ENCODE measurements at places on chromosomes 5 and 9.

DNA sequence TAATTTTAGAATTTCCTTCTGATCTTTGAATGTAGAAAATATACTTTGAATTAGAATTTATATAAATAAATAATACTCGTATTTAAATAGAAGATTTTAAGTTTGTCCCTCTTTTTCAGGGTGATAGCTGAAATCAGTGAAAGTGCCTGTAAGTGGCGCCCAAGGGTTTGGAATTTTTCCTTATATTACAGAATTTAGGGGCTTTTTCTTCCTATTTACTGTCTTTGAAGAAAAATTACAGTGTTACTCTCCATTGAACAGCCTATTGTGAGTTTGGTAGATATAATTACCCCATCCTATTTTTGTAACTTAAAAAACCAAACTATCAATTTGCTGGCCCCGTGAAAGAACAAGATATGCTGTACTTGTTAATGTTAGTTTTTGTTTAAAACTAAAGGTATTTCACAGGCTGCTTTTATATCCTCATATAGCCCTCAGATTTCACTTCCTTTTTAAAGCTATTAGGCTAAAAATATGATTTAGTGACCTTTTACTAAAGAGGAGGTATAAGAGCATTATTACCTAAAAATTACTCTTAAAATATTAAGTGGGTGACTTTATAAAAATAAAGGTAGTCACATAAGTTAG is 3.2 kb downstream of the MAP3K1 start:
- DNase-seq: no peak

DNA sequence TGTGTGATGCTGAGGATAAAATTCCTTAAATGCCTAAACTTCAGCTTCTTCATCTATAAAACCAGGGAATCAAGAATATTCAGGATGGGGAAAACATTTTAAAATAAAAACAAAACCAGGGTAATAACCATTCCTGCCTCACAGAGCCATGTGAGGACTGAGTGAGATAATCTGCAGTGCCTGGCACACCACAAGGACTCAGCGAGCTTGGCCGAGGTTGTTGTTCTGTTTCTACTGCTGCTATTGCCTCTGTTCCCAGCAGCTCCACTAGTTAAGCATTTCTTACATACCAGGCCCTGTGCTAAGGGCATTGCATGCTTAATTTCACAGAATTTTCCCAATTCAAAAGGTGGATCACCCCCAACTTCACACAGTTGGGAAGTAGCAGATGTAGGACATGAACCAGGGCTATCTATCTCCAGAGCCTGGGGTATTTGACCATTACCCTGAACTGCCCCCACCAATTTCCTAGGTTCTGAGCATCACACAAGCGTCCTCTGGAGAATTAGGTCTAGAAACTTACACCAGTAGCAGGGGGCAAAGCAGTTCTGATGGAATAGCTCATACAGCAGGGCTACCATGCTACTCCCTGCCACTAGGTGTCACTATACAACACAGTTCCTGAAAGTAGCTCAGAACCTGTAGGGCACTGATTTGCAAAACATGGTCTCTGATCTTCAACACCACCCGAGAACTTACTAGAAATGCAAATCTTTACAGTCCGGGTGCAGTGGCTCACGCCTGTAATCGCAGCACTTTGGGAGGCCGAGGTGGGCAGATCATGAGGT is 74.3 kb downstream of the LRSAM1 start:
- DNase-seq: peak; percentile 51

- no peak for DNase-seq
These were observed 86.5 kb upstream of the ATP10B start for GRCh38 chr5:160938532-160938931.

GRCh38 chr5:7976411-7977190 is 107.7 kb downstream of the MTRR start:
- DNase-seq: no peak

DNA sequence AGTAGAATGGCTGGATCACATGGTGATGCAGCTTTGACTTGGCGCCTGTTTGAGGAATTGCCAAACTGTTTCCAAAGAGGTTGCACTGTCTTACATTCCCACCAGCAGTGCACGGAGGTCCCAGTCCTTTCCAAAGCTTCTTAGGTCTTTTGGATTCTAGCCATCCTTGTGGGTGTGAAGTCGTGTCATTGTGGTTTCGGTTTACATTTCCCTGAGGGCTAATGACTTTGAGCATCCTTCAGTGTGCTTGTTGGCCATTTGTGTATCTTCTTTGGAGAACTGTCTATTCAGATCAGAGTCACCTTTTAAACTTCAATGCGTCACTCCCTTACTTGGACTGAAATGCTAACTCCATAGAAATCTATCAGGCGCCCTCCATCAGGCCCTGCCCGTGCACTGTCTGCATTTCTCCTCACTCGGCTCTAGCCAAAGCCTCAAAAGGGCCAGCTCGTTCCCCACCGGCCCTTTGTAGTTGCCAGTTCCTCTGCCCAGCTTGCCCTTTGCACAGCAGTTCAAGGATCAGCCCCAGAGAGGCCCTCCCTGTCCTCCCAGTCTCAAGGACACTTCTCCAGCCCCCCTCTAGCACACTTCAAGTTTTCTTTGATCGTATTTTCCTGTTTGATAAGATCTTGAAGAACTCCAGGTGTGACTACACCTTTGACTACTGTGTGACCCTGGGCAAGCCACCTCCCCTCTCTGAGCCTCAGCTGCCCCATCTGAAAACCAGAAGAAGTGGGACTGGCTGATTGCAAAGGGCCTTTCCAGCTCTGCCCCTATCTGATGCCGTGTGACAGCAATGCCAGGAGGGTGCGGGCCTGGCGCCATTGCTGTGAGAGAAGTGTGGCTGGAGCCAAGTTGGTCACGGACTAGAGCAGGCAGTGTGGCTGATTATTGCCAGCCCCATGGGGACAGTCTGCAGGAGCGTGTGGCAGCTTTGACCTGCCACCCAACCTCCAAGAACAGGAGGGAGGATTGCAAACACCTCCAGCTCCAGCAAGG is 5.6 kb downstream of the HRH2 start:
- DNase-seq: no peak

DNA sequence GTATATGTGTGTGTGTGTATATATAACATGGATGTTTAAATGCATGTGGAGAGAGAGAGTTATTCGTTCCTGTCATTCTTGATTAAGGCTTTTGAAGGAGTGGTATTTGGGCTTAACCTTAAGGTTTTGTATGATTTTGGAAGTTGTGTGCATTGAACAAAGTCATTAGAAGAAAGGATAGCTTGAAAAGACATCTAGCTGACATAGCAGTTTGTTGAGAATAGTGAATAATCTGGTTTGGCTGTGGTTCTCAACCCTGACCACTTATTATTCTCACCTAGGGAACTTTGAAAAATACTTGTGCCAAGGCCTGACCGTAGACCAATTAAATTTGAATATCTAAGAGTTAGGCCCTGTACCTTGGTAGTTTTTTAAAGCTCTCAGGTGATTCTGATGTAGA is 141.1 kb upstream of the SH3GL2 start:
- no peak for DNase-seq

DNA sequence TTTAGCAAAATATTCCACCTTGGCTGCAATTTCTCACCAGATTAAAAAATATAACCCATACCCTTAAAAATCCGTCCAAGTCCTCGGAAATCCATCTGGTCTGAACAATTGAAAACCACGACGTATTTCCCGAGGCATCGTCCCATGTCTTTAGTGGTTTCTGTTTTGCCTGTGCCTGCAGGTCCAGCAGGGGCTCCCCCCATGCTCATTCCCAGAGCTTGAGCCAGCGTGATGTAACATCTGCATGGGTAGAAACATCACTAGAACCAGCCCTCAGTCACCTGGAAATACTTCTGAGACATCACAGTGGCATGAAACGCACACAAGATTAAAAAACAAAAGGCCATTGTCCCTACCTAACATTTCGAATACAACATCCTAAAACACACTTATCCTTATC is 114.0 kb downstream of the DNAH5 start:
- DNase-seq: no peak

GRCh38 chr9:31776471-31776870 is 608.0 kb upstream of the ACO1 start:
- no peak for DNase-seq

GRCh38 chr9:68997666-68998065 is 16.2 kb downstream of the PRKACG start:
- DNase-seq: no peak

- DNase-seq: no peak
These were observed 43.4 kb upstream of the TNFAIP8 start for GRCh38 chr5:119312403-119312802.

DNA sequence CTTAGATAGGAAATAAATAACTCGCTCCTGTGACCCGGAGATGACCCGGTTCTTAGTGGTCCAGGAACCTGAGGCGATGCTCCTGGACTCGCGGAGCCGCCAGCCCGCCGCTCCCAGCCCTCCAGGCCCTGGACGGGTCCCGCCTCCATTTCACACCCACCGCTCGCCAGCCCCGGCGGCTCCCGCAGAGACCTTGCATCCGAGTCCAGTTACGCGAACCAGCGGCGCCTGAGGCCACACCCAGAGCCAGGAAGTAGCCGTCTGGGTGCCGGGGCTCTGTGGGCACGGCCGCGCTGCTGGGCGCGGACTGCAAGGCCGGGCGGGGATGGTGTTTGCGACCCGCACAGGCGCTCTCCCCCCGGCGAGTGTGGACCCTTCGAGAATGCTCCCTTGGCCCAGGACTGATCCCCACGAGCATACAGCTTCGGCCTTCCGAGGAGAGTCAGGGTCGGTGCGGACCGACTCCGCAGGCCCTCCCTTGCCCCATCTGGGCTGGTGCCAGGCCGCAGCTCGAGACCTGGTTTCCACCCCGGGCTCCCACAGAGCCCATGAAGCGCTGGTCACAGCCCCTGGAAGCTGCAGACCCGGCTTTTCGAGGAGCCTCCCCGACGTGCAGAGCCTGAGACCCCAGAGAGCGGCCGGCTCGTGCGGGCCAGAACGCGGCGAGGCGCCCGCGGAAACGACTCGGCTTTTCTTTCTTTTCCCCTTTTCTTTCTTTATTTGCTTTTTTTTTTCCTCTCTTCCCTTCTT is 5.2 kb upstream of the BARX1 start:
- no peak for DNase-seq

GRCh38 chr5:57072218-57072892 is 101.5 kb upstream of the GPBP1 start:
- DNase-seq: no peak

- no peak for DNase-seq
These were observed 8.9 kb upstream of the ELOVL7 start for GRCh38 chr5:60852940-60853339.

Data from CD4-positive, alpha-beta T cell treated with Interleukin-1 beta for 1 hour (primary cell).